ENCODE measurements at places on chromosomes 1 and 21.

DNA sequence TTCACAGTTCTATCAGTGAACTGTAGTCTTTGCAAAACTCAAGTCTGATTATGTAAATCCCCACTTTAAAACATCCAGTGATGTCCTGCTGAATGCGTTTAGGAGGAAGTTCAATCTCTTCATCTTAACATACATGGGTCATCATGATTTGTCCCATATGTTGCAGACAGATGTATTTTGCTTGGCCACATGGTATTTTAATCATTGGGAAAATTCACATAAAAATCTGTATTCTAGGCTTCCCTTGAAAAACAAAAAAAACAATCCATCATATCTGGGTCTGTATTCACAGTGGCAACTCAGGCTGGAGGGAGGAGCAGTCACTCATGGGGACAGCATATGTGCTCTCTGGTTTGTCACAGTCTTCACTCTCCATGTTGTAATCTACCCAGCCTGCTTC lies 44.8 kb upstream of the CDC7 start:
- DNase-seq: no peak

DNA sequence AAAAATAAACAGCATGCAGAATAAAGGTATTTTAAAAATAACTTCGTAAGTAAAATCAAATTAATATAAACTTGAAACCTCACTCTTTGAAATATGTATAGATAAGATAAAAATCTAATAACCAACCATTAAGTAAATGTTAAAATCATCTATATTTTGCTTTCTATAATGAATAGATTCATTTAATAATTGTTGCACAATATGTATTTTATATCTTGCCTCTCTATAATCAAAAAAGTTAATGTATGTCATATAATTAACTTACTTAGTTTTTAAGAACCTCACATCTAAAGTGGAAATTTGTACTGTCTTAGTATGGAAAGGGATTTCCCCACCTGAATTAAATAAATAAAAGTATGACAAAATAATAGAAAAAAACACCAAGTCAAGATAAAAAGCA lies 42.4 kb upstream of the RBM34 start:
- DNase-seq: no peak

DNA sequence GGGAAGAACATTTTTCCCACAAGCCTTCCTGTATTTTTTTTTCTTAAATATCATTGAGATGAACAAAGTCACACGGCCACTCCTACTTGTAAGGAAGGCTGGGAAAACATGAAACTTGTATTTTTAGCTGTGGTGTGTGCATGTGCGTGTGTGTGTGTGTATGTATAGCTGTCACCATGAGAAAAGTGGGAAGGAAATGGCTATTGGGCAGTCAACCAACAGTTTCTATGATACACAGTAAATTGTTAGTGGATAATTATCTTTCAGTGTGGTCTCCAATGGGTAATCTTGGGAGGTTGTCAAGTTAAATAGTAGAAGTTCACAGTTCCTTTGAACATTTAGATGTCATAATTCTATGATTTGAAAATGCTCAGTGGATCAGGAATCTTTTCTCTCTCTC lies 132.7 kb upstream of the USP24 start:
- DNase-seq: no peak

- no peak for DNase-seq
These were observed 34.2 kb downstream of the GATAD2B start for GRCh38 chr1:153888533-153888932.

GRCh38 chr21:45110873-45111624 lies 36.7 kb downstream of the ADARB1 start:
- DNase-seq: no peak

- no peak for DNase-seq
These were observed 25.9 kb upstream of the TOR3A start for GRCh38 chr1:179055937-179056336.

DNA sequence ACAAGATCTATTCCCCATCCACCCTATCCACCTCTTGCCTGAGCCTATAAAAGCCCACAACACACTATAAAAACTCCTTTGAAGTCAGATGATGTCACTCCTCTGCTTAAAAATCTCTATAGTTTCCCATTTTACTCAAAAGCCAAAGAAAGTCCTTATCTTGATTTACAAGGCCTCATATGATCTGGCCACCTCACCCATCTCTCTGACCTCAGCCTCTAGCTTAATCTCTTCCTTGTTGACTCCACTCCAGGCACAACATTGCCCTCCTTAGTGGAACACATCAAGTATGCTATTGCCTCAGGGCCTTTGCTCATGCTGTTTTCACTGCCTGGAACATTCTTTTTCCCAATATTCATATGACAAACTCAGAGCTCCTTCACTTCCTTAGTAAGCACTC lies 33.3 kb downstream of the ZNF281 start:
- DNase-seq: no peak

GRCh38 chr1:176885751-176886150 lies 278.8 kb downstream of the ASTN1 start:
- no peak for DNase-seq

DNA sequence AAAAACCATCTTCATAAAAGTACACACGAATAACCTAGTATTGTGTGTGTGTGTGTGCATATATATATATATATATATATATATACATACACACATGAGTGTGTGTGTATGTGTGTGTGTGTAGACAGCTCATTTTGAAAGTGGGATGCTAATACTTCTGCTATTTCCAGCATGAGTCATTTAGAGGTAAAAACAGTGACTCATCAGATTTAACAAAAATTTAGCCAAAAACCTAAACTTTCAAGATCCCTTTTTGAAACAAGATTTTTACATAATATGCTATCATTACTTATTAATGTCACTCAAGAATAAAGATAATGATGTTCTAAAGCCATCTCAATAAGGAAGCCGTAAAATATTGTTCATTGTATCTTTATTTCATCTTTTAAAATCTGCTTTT lies 35.6 kb upstream of the ADGRL4 start:
- DNase-seq: no peak

DNA sequence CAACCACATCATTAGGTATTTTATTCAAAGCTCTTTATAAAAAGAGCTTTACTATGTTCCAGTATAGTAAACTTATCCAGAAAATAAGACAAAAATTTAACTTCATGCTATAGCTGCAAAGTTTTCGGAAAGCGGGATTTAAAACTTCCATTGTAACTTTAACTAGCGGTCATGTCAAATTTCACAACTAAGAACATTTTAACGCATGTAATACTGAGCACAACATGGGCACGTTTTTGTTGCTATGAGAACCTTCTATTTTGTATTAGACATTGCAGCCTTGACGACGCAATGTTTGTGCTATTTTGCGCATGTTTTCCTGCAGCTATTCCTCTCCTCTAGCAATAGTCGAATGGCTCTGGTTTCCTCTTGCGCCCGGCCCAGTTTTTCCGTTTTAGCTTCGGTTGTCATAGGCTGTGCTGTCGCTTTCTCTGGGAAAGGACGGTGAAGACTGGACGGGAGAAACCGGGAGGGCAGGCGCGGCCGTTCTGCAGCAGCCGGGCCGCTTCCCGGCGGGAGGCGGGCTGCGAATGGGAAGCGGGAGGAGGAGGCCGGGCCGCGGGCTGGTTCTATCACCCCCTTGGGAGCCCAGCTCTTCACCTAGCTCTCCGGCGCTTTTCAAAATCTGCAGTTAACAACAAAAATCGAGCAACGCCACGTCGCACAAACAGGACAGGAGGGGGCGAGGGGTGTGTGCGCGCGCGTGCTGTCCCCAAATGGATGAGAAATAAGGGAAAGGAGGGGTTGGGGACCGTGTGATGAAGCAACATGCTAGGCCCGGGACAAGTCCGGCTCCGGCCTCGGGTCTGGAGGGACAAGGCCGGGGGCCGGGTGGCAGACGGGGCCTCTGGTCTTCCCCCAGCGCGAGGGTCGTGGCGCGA lies 105.3 kb upstream of the HNRNPU start:
- DNase-seq: peak; percentile 36

GRCh38 chr1:42975561-42976225 lies 17.0 kb upstream of the SLC2A1 start:
- DNase-seq: no peak

DNA sequence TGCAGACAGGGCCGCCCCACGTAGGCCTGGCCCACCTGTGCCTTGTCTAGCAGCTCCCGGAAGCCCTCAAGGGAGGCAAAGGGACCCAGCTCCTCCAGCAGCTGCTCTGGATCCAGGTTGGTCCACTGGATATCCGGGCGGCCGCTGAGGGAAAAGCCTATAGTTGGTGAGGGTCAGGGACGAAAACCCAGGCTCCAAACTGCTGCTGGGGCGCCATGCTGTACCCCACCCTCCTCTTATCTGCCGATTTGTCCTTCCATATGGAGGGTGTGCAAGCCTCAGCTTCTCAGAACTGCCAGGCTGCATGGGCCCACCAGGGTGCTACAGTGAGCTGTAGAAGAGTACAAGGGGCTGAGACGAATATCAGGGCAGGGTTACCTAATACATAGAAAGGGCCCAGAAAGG lies 12.2 kb downstream of the PTCH2 start:
- DNase-seq: no peak

GRCh38 chr1:21261551-21262292 lies 28.5 kb downstream of the ECE1 start:
- DNase-seq: no peak

DNA sequence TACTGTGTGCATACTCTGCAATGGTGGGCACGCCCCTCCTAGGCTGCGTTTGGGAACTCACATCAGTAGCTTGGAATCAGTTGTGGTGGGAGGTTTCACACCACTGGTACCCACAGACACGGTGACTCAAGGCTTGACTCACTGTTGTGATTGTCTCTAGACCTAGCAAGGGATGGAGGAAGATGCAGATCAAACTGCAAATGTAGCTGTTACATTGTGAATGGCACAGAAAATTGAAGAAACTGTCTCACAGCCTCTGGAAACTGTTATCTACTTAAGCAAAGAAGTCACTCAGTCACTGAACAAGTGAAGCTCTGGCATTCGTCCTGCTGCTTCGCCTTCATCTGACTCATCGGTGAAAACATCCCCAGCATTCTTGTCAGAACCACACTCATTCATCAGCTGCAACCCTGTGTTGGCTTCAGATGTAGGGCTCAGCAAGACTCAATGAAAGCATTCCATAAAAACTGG lies 59.5 kb downstream of the POFUT2 start:
- DNase-seq: peak; percentile 32

DNA sequence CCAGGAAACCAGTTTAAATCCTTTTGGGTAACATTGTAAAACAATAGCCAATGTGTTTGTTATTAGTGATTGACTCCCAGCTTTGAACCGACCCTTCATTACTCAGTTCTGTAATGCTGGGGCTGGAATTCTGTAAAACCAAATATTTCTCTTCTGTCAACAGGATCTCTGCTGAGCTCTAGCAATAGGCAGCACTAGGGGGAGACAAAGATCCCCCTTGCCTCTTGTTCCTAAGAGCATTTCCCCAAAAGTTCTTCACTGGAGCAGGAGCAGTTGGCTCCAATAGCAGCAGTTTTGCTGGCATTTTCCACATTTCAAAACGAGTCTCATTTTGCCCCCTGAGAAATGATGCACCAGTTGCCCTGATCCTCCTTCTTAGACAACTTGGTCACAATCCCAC lies 1671.1 kb downstream of the MRPL39 start:
- DNase-seq: no peak

- no peak for DNase-seq
These were observed 1.2 kb downstream of the DHRS3 start for GRCh38 chr1:12616709-12617373.

- DNase-seq: no peak
These were observed 164.6 kb downstream of the RASAL2 start for GRCh38 chr1:178258536-178258935.

- no peak for DNase-seq
These were observed 1348.4 kb downstream of the NCAM2 start for GRCh38 chr21:22346576-22346975.

- DNase-seq: no peak
These were observed 28.8 kb downstream of the CFAP74 start for GRCh38 chr1:1974834-1975233.

DNA sequence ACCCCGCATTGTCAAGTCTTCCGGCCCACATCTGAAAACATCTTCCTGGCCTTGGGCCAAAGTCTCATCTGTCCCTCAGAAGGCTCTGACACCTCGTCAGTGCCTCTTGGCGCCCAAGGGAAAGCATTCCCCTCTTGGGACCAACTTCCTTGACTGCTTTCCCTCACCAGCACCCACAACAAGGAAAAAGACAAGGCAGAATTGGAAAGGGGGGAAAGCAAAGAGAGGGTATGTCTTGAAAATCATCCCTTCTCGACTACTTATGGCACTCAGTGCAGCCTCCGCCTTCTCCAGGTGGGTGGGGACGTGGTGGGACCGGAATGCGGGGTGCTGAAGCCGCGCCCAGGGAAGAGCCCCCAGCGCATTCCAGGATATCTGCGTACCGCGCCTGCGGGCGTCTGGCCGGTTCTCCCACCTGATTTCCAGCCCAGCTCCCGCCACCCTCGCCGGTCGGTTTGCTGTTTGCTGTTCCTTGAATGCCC lies 554 bp upstream of the SLC39A1 start:
- no peak for DNase-seq

GRCh38 chr1:198599749-198600148 lies 39.1 kb upstream of the PTPRC start:
- no peak for DNase-seq

GRCh38 chr1:145804235-145805045 lies 19.5 kb downstream of the RNF115 start:
- DNase-seq: no peak

DNA sequence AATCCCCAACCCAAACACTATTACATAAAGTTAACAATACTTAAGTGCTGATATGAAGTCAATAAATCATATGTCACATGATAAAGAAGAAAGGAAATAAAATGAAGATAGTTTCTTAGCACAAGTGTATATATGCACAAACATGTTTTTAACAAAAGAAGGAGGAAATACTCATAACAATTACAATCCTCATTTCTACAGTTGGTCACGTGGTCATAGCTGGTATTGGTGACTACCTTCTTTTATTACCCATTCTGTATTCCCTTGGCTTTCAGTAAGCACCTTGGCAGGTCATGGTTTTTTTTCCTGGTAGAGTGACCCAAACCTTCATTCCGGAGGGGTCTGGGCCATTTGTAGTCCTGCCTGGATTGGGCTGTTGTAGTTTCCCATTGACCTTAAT lies 137.1 kb upstream of the KCND3 start:
- DNase-seq: no peak

DNA sequence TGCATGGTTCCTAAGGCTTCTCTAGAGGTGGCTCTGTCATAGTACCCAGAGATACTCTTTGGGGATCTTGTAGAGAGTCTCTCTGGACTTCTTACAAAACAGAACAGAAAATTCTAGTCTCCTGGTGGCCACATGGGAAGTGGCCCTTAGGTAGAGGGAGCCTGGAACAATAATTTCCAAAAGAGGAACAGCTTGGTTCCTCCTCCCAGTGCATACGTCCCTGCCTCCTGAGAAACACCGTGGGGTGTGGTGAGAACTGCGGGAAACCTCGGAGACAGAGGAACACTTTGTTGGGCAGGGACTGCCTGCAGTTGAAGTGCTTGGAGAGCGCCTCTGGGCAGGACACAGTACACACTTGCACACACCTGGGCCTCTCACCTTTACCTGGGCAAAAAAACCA lies 38.8 kb upstream of the EPHA8 start:
- no peak for DNase-seq

DNA sequence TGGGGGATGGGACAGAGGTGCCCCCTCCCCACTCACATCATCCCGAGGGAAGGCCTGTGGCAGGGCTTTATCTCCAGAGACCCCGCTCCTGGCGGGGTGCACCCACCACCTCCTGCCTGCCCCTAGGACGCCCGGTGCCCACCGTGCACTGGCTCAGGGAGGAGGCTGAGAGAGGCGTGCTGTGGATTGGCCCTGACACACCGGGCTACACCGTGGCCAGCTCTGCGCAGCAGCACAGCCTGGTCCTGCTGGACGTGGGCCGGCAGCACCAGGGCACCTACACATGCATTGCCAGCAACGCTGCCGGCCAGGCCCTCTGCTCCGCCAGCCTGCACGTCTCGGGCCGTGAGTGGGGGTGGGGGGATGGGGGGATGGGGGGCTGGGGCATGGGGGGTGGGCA lies 71.7 kb downstream of the TRIM11 start:
- DNase-seq: no peak

All from activated CD8-positive, alpha-beta memory T cell treated with anti-CD3 and anti-CD28 coated beads for 1 hour (primary cell).